ENCODE measurements at places on chromosomes 2 and 18.

GRCh38 chr2:152415231-152415642, 80.3 kb downstream of the FMNL2 start:
- DNase-seq: no peak

DNA sequence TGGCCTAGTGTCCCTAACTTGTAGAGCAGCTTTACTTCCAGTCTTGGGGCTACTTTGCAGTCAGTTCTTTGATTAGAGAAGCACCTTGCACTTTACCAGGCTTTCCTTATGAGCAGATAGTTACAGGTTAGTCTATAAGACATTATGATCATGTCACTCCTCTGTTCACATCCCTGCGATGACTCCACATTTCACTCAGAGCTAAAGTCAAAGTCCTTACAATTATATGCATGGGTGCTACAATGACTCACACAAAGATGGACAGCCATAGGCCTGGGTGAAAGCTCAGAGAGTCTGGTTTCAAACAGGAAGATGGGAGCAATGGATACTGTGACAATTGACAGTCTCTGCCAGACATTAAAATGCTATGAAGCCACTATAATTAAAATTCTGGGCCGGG, 27.1 kb upstream of the SSB start:
- DNase-seq: no peak

- DNase-seq: no peak
Observed at GRCh38 chr2:42924418-42924886, 132.1 kb upstream of the HAAO start.

- DNase-seq: no peak
Observed at GRCh38 chr2:59680863-59681262, 872.6 kb downstream of the BCL11A start.

GRCh38 chr2:226790011-226790410, 9.6 kb downstream of the IRS1 start:
- no peak for DNase-seq

Data from mesothelial cell of epicardium (in vitro differentiated cells).